ENCODE measurements at places on chromosomes 12 and 14.

- no peak for DNase-seq
Observed at GRCh38 chr12:53180931-53181645, 363 bp upstream of the CSAD start.

DNA sequence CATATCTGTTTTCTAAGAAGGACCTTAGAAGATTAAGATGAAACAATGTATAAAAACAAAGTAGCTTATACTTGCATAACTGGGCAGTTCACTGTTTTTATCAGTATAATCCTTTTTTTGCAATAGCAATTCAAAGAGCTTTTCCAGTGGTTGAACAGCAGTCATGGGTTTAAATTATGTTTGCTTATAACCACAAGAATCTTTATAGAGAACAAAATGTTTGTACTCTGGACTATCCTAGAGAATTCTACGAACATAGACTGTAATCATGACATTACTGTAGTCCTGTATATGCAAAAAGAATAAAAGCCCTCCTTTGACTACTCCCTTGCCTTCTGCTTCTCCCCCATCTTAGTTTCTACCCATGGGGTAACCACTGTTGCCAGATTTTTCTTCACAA lies 5.7 kb downstream of the FAM177A1 start:
- no peak for DNase-seq

GRCh38 chr12:92987846-92988621 lies 58.9 kb upstream of the EEA1 start:
- no peak for DNase-seq

GRCh38 chr12:27523305-27523641 lies 733 bp upstream of the PPFIBP1 start:
- DNase-seq = no peak

DNA sequence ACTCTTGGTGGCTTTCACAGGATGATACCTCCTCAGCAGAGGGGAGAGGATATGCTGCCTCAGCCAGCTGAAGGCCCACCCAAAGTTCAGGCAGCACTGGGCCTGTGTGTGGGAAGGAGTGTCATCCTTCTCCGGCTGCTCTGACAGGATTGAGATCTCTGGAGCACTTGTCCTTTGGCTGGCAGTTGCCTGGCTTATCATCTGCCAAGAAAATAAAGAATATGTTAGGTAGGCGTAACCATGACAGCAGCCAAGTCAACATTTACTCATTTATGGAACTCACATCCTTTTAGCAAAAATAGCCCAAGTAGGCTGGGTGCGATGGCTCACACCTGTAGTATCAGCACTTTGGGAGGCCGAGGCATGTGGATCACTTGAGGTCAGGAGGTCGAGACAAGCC lies 68.5 kb downstream of the PPFIBP1 start:
- DNase-seq = no peak

- DNase-seq = no peak
Observed at GRCh38 chr12:102016472-102016871, 45.3 kb downstream of the WASHC3 start.

GRCh38 chr12:119082496-119082895 lies 96.2 kb upstream of the HSPB8 start:
- DNase-seq = no peak

DNA sequence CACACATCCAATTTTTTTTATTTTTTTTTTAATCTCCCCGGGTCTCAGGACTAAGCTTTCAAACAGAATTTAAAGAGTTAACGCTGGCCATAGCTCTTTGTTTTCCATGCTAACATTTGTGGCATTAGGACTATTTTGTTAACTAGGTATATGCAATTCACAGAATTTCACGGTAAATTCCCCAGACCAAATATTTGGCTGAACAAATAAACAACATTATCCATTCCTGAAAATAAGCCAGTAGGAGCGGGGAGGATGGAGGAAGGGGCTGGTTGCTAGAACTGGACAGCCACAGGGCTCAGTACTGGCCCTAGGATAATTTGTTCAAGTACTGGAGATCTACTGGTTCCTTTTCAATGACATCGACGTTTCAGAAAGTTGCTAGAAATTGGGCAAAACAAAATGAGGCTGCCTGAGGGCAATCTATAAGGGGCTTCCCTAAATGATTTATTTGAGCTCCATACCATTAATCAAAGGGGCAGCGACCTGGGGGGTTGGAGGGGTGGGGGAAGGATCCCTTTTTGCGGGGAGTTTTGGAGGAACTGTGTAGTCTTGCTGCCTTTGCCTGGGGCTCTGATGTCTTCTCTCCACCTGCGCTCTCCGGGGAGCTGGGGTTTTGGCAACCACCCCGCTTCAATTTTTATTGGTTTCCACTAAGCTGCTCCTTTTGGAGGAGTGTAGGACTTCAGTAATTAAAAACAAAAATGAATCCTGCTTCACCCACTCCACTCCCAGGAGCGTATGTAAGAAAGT lies 9.0 kb downstream of the BMP4 start:
- no peak for DNase-seq

DNA sequence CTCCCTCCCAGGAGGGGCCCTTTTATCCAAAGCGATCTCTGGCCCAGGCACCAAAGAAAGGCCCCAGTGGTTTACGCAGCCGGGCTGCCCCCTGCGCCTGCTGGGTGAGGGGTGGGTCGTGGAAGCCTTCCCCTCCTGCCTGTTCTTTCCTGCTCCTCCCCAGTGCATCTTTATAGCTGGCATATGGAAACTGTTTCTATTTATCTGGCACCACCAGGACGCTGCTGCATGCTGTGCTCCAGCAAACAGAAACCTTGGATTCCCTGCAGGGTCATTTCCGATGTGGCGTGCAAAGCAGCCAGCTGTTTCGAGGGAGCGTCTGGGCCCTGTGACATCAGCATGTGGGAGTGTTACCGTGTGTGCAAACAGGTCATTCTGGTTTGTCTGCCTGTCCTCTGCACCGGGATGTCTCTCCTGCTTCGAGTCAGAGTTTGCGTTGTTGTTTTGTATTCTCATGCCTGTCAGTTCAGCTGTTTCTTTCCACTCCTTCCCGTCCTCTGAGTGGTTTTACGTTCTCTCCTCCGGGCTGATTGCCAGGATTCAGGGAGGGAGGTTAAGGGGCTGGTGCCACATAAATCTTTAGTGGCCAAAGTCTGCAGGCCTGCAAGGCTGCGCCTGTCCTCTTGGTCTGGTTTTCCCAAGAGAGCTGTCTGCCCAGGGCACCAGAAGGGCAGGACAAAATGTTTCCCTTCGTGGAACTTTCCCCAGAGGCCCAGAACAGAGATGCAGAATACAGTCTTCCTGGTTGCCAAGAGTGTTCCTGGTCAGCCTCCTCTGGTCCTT lies 24.6 kb downstream of the TPCN1 start:
- DNase-seq = no peak

DNA sequence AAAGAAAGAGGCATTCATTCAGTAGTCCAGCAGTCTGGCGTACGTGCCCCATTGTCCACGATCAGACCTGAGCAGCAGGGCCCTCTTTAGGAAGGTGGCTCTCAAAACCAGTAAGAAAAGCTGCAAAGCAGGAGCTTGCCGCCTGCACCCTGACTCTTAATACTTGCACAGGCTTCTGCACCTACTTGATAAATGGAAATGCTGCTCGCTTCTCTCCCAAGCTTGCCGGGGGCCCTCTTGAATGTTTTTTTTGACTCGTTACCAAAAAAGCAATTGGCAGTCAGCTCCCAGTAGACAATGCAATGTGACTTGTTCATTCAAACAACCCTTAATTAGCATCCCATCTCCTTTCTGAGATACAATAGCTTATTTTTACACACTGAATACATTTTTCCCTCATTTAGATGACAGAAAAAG lies 27.2 kb upstream of the PTPRB start:
- DNase-seq = no peak

DNA sequence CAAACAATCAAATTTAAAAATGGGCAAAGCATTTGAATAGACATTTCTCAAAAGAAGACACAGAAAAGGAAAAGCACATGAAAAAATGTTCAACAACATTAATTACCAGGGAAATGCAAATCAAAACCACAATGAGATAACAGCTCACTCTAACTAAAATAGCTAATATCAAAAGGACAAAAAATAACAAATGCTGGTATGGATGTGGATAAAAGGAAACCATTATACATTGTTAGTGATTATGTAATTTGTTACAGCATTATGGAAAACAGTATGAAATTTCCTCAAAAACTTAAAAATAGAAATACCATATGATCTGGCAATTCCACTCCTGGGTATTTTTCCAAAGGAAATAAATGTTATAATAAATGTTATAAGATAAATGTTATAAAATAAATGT lies 52.9 kb downstream of the DUSP6 start:
- DNase-seq = no peak

- no peak for DNase-seq
Observed at GRCh38 chr12:98752726-98753125, 107.6 kb downstream of the APAF1 start.

- no peak for DNase-seq
Observed at GRCh38 chr12:90791445-90791844, 163.5 kb downstream of the CCER1 start.

DNA sequence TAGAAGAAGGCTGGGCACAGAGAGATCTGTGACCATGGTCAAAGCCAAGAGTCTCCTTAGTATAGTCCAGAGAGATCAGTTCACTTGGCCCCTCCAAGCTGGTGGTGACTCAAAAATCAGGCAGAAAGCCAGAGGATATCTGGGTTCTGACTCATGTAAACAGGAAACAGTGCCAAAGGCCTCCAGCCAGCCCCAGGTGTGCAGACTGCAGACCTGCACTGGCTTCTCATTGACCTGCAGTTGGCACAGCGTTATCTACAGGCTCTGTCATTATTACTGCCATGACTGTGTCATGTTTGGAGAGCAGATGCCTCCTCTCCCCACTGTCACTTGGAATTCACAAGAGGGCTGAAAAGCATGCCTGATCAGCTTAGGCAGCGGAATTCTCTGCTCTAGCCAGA lies 295.7 kb upstream of the PRKD1 start:
- no peak for DNase-seq

DNA sequence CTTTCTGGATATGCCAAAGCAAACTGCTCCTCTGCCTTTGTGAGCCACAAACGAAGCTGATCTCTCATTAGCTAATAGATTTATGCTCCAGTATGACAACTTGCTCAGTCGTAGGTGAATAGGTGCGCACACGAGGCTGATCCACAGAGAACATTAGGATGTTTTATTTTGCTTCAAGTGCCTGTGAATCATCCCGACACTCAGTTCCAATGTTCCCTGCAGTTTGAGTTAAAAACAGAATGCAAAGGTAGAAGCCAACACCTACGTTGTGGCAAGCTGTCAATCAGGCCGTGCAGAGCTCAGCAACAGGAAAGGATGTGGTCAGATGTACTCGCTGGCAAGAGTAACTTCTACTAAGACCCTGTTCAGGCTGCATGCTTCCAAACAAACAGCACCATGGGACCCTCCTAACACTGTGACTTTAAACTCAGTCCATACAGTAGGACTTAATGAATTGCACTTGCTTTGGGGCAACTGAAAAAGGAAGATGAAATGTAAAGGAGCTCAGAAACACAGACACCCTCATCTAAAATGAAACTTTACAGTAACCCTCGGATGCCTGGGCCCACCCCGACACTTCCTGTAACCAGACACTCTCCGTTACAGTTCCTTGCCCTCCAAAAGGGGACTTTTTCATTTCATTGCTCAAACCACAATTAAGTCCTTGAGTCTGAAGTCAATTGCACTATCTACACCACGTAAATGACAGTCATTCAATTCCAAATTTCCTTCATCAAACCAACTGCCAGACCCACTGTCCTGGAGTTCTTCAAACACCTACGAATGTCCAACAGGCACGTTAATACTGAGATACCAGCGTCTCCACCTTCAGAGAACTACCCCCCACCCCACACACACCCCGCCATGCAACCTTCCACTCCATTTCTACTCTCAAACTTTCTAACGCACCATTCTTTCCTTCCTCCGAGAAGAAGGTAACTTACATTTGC lies 1.6 kb downstream of the CCDC88C start:
- DNase-seq = no peak

- no peak for DNase-seq
Observed at GRCh38 chr12:18580291-18580690, 157.5 kb downstream of the PLCZ1 start.

DNA sequence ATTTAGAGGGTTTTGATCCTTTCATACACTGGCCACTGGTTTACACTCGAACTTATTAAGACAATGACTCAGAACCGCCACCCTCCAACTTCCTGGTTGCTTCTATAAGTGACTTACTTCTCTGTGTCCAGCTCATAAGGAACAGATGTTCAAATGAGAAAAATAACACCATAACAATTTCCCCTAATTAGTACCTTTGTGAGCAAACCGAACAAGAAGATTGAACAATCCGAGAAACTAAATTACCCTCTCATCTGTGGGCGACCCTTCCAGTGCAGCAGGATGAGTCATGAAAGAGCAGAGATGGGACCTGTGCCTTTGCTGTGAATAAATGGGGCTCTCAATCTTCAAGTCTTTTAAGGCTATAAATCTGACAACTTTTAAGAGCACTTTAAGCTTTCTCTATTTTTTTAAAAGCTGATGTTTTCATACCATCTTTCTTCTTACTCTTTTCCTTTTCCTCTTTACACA lies 146.8 kb upstream of the RASSF8 start:
- DNase-seq = no peak

DNA sequence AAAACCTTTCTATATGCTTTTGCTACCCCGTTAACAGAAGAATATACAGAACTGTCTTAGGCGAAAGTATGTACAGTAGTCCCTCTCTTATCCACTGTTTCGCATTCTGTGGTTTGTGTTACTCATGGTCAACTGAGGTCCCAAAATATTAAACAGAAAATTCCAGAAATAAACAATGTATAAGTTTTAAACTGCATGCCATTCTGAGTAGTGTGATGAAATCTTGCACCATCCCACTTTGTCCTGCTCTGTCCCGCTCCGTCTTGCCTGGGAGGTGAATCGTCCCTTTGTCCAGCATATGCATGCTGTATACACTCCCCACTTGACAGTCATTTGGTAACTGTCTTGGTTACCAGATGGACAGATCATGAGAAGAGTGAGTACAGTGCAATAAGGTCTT lies 70.1 kb upstream of the STRN3 start:
- no peak for DNase-seq

DNA sequence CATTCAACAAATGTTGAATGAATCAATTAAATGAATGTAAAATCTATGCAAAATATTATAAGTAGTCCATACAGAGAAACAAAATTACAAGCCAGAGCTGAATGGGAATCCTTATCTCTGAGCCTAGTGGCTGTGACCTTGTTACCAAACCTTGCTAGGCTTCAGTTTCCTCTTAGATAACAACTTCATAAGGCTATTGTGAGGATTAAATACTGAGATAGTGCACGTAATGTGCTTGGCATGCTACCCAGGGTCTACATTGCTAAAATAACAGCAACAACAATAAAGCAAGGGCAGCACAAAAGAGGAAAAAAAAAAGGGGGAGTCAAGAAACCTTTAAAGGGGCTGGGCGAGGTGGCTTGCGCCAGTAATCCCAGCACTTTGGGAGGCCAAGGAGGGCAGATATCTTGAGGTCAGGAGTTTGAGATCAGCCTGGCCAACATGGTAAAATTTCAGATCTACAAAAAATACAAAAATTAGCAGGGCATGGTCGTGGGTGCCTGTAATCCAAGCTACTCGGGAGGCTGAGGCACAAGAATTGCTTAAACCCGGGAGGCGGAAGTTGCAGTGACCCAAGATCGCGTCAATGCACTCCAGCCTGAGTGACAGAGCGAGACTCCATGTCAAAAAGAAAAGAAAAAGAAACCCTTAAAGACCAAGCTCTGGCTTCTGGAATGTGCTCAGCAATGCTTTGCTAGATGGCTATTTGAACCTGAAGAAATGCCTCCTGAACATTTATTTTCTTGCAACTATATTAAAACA lies 14.1 kb downstream of the STAB2 start:
- no peak for DNase-seq

Data from activated CD4-positive, CD25-positive, alpha-beta regulatory T cell treated with anti-CD3 and anti-CD28 coated beads, Interleukin-2, amount 50 U/mL, for 16 hours (primary cell).